ENCODE measurements at places on chromosomes 11 and 22.

DNA sequence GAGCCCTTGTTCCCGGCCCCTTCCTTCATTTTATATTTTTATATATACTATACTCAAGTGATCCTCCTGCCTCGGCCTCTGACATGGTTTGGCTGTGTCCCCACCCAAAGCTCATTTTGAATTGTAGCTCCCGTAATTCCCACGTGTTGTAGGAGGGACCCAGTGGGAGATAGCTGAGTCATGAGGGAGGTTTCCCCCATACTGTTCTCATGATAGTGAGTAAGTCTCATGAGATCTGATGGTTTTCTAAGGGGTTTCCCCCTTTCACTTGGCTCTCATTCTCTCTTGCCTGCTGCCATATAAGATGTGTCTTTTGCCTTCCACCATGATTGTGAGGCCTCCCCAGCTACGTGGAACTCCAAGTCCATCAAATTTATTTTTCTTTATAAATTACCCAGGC is 7.2 kb upstream of the ZNF280A start:
- DNase-seq, result no peak

GRCh38 chr11:113593698-113594308 is 112.3 kb downstream of the TMPRSS5 start:
- peak; percentile 4 for DNase-seq

DNA sequence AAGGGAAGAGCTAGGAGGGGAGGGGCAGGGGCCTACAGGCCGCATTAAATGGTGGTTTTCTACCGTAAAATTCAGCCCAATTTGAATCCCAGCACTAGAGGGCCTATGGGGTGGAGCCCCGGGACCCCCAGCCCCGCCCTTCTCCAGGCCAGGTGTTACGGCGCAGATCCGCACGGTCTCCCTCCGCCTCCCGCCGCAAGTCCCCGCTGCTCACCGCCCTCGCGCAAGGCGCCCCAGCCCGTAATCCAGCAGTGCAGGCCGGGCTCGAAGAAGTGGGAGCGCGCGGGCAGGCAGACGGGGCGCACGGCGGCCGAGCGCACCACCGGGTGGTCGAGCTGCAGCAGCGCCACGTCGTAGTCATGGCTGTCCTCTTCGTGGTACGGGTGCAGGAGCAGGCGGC is 17.3 kb downstream of the KCTD17 start:
- no peak for DNase-seq

DNA sequence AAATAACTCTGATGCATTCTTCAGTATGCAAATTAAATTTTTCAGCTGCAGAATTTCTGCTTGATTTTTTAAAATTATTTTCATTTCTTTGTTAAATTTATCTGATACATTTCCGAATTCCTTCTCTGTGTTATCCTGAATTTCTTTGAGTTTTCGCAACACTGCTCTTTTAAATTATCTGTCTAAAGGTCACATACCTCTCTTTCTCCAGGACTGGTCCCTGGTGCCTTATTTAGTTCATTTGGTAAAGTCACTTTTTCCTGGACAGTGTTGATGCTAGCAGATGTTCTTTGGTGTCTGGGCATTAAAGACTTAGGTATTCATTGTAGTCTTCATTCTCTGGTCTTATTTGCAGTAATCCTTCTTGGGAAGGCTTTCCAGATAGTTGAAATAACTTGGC is 577.4 kb upstream of the LUZP2 start:
- DNase-seq, result peak; percentile 49

DNA sequence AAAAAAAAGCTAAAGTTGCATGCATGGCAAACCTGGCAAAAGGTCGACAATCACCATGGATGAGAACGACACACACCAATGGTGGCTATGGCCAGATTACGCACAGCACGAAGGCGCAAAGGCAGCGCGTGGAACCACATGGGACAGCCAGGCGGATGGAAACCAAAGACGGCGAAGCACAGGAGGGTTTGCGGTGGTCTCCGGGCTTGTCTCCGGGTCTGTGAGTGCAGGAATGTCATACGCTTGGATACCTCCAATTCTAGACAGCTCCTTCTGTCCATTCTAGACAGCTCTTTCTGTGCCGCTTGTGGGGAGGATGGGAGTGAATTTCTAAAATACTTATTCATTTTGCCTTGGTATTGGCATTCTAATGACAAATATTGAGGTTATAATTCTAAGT is 685.4 kb downstream of the BRD1 start:
- no peak for DNase-seq

DNA sequence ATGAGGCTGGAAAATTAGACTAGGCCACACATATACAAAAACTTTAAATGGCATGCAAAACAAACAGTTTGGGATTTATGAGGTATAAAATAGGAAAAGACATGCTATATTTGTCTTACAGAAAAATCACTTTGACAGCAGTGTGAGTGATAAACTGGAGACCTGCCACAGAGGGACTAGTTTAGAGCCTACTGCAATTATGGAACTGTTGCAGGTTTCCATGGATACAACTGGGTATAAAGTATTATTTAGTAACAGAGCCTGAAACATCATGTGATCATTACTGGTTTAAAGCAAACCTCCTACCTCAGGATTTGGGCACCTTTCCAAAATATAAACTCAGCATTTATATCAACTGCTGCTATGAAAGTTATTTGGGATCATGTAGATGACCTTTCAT is 1032.5 kb downstream of the DLG2 start:
- no peak for DNase-seq

GRCh38 chr11:126115127-126115495 is 52.4 kb upstream of the CDON start:
- peak; percentile 25 for DNase-seq

- DNase-seq, result no peak
Measured at GRCh38 chr11:11020219-11020726, 162.4 kb upstream of the ZBED5 start.

DNA sequence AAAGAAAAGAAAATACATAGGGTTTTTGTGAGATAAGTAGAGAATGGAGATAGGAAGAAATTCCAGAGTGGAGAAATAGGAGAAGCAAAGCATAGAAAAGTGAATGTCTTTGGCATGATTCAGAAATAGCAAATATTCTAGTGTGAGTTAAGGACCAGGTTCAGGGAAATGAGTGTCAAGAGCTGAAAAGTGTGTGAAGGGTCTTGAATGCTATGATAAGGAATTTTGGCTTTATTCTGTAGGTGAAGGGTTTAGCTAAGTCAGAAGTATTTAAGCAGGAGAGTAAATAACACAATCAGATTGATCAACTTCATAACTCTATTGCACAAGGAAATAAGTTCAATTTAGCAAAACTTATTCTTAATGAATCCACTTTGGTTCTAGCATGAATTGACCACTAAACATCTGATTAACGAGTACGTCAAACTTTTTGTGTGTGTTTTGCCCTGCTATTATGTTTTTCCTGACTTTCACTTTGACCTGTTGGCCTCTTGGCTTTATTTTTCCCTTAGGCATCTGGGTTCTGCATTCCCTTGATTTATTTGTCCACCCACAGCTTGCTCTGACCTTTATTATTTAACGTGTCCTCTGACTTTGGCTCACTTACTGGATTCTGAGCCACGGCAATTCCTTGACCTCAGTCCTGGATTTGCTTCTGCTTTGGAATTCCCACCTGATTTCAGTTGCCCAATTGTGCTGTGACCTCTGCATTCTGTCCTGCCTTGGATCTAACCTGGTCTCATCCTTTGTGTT is 11.9 kb upstream of the TMEM218 start:
- no peak for DNase-seq

GRCh38 chr11:78226684-78227680 is 38.3 kb downstream of the USP35 start:
- no peak for DNase-seq

DNA sequence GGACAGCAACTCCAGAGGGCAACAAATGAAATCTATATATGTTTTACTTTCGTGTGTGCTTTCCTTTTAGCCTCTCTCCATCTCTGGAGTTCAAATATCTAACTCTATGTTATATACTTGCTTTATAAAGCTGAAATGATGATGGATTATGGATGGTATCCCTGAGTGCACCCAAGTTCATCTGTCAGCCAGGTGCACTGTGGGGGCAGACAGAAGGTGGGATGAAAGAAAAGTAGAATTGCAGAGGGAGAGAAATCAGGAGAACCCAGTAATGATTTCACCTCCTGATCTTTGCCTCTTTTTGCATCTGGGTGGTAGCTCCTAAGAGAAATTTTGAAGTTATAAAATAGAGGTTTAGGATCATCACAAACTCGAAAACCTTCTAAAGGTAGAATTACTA is 2.4 kb downstream of the MUC15 start:
- DNase-seq, result no peak

DNA sequence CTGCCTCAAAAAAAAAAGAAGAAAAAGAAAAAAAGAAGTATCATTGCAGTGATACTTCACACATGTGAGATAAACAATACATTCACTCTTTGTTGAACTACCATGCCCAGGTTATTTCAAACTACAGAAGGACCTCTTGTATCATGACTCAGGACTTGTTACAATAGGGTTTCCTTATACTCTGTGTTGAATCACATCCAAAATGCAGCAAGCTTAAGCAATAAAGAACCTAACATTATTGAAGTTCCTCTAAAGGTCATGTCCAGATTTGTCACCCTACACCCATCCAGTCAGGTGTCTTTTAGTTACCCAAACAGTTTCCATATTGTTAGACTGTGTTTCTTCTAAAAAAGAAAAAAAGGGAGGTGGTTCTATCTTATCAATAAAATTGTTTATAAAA is 26.9 kb upstream of the ALKBH3 start:
- no peak for DNase-seq

DNA sequence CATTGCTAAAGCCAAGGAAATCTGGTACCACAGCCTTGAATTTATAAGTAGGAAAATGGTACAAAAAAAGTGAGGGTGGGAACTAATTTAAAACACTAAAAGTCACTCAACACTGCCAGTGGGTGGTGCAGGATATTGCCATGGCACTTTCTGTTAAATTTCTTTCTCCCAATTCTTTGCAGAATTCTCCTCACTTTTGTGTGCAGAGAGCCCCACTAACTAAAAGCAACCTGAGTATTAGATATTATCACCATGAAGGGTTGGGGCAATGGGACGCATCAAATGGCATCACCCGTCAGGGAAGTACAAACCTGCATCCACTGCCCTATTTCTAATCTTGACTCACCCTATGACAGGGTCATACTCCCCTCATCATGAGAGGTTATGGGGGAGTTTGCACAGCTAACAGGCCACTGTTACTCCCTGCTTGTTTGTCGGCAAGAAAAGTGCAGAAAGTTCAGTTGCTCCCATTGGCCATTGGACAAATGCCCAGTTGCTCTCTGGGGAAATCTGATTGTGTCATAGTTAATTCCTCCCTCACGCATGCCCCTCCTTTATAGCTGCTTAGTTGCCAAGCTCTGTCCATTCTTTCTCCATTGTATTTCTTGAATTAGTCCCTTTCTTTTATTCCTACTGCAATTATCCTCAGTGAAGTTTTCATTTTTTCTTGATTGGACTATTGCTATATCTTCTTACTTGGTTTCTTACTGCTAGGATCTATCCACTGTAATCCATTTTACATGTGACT is 93.8 kb upstream of the BLID start:
- DNase-seq, result peak; percentile 91

DNA sequence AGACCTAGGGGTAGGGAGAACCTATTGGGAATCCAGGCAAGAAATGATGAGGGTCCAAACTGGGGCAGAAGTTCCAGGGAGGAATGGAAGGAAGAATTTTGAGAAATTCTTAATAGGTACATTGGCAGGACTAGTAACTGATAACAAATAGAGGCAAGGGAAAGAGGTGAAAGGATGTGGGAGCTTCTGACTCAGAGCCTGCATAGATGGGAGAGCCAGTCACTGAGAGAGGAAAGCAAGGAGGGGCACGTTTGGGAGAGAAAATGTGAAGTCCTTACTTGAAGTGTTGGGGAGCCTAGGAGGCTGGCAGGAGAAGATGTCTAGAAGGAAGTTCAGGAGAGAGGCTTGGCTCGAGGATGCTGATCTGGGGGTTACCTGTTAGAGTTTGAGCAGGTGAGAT is 104.6 kb upstream of the NCAM1 start:
- DNase-seq, result no peak

- DNase-seq, result no peak
Measured at GRCh38 chr11:96621161-96621560, 231.3 kb downstream of the JRKL start.

- no peak for DNase-seq
Measured at GRCh38 chr11:75383246-75383645, 16.1 kb upstream of the RPS3 start.

DNA sequence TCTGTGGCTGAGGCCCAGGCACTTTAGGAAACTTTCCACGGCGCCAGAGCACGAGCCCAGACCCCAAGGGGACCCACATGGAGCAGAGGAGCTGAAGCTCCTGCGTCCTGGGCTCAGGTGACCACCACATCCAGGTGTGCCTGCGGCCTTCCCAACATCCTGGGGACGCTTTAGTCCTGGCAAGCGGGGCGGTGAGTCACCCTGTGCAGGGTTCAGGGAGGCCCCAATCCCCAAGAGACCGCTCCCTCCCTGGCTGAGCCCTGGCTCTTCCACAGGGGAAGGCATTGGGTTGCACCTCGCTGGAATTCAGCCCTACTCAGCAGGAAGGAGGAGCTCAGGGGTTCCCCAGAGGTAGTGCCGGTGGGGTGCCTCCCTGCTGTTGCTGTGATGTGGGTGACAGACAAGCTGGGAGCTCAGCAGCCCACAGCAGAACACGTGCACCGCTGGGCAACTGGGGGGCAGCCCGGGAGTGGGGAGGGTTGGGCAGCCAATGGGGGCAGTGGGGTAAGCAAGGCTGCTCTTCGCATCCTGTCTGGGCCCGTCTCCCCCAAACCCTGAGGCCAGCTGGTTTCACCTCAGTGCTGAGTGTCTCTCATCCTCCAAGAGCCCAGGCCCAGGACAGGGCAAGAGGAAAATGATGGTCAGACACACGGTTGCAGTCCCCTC is 802.8 kb downstream of the BRD1 start:
- DNase-seq, result no peak

GRCh38 chr11:69430566-69430965 is 50.9 kb upstream of the LINC01488 start:
- DNase-seq, result peak; percentile 22

- peak; percentile 37 for DNase-seq
Measured at GRCh38 chr22:19285831-19286230, 5.7 kb downstream of the CLTCL1 start.

DNA sequence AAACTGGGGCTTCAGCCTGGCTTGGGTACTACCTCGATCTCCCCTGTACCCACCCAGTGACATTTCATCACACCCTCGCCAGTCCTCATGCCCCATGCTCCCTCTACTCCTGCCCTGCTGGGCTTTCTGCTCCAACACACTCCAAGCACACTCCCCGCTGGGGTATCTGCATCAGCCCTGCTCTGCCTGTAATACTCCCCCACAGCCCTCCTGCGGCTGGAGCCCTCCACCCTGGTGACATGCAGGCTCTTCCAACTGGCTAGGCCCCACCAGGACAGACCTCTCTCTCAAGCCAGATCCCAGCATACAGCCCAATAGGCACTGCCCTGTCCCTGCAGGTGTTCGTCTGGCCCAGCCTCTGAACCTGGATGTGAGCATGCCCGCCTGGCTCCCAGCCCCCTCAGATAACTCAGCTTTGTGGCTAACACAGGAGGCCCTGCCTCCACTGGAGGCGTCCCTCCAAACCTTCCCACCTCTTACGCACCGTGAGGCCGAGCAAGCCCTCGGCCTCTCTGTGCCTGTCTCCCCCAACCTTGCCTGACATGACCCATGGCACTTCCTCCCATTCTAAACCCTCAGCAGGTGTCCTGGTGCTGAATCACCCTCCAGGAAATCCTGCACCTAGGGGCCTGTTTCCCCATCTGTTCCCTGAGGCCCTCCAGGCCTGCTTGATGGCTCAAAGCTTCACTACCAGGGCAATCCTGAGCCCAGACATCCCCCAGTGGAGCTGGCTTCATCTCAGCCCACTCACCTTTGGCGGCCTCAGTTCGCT is 33.5 kb upstream of the TXNRD2 start:
- no peak for DNase-seq
